ENCODE measurements at places on chromosomes 5 and 9. TPM values are rescaled to one million over a fixed set of nuclear protein-coding genes. Genes with fewer than 3 reads are reported as not detected.

DNA sequence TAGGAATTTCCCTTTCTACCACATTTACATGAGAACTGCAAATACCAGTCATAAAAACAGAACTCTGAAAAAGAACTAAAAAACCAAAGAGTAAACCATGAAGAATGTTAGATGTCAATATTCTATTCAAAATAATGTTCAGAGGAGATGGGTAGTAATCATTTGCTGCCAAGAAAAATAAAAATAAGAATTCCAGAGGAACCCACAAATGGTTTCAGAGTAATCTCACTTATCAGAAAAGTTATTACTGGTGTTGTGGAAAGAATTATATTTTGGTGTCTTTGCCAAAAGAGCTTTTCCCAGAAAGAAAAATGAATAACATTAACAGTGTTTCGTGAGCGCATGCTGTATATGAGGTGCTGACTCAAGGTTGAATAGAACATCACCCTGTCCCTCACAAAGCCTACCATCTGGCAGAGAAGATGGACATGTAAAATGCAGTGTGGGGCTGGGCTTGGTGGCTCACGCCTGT, 35.6 kb downstream of the GPR21 start:
- peaks cover 13% of the 10 kb centered on the region for H3K36me3 ChIP-seq
- peak overlapping the region; percentile 61 for H3K27ac ChIP-seq
- H3K4me1 ChIP-seq, result peaks cover 76% of the 10 kb centered on the region

- no peaks in the 10 kb centered on the region for H3K4me1 ChIP-seq
- H3K27me3 ChIP-seq, result no peaks in the 10 kb centered on the region
- no peak overlapping the region for H3K27ac ChIP-seq
- no peak for DNase-seq
- H3K36me3 ChIP-seq, result peaks cover 18% of the 10 kb centered on the region
Observed at GRCh38 chr9:137785704-137786161, 91.8 kb upstream of the CACNA1B start.

- H3K27ac ChIP-seq, result peak overlapping the region; percentile 74
- H3K4me1 ChIP-seq, result peaks cover 28% of the 10 kb centered on the region
- H3K36me3 ChIP-seq, result no peaks in the 10 kb centered on the region
- peak overlapping the region; percentile 58 for H3K4me3 ChIP-seq
- H3K27me3 ChIP-seq, result no peaks in the 10 kb centered on the region
- DNase-seq, result peak; percentile 80
Observed at GRCh38 chr9:87713278-87713987, 12.5 kb upstream of the CTSL start.

DNA sequence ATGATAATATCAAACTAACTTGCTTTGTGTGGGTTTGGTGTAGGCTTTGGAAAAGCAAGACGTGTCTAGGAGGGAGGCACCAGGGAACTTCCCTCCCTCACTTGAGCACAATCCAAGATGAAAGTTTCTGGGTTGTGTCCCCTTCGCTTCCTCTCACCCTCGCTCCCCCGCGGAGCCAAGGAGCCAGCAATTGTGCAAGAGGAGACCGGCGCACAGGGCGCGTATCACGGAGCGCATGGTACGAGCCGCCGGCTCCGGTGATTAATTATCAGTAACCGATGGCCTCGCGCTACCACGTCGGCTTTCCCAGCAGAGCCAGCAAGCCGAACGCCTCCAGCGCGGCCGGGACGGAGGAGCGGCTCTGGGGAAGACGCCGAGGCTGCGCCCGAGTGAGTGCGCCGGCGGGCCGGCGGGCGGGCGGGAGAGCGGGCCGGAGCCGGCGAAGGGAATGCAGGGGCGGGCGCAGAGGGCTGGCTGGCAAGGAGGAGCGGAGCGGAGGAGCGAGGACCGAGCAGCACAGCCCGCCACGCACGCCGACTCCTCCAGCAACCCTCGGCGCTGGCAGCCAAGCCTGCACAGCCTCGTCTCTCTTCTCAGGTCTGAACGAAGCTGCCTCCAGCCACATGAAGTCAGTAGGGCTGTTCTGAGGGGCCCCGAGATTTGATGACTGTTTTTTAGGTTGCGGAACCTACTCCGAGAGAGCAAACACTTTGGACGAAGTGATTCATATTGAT, 143.6 kb downstream of the BNC2 start:
- no peaks in the 10 kb centered on the region for H3K36me3 ChIP-seq
- peak overlapping the region; percentile 93 for H3K27ac ChIP-seq
- H3K4me1 ChIP-seq, result peaks cover 20% of the 10 kb centered on the region
- no peaks in the 10 kb centered on the region for H3K27me3 ChIP-seq
- peak; percentile 49 for DNase-seq
- H3K4me3 ChIP-seq, result peak overlapping the region; percentile 89

- no peak overlapping the region for H3K4me3 ChIP-seq
- no peaks in the 10 kb centered on the region for H3K36me3 ChIP-seq
- H3K4me1 ChIP-seq, result no peaks in the 10 kb centered on the region
- no peaks in the 10 kb centered on the region for H3K27me3 ChIP-seq
Observed at GRCh38 chr9:99451112-99451606, 229.1 kb downstream of the SEC61B start.

DNA sequence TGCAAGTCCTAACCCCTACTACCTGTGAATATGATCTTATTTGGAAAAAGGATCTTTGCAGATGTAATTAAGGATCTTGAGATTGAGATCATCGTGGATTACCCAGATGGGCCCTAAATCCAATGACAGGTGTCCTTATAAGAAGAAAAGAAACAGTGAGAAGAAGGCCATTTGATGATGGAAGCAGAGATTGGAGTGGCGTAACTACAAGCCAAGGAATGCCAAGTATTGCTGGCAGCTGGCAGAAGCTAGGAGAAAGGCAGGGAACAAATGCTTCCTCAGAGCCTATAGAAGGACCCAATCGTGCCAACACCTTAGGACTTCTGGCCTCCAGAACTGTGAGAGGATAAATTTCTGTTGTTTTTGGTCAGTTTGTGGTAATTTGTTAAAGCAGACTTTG, 70.1 kb upstream of the PALM2AKAP2 start:
- DNase-seq, result no peak
- H3K4me3 ChIP-seq, result no peak overlapping the region
- H3K27me3 ChIP-seq, result no peaks in the 10 kb centered on the region
- peaks cover 19% of the 10 kb centered on the region for H3K4me1 ChIP-seq
- H3K36me3 ChIP-seq, result no peaks in the 10 kb centered on the region

DNA sequence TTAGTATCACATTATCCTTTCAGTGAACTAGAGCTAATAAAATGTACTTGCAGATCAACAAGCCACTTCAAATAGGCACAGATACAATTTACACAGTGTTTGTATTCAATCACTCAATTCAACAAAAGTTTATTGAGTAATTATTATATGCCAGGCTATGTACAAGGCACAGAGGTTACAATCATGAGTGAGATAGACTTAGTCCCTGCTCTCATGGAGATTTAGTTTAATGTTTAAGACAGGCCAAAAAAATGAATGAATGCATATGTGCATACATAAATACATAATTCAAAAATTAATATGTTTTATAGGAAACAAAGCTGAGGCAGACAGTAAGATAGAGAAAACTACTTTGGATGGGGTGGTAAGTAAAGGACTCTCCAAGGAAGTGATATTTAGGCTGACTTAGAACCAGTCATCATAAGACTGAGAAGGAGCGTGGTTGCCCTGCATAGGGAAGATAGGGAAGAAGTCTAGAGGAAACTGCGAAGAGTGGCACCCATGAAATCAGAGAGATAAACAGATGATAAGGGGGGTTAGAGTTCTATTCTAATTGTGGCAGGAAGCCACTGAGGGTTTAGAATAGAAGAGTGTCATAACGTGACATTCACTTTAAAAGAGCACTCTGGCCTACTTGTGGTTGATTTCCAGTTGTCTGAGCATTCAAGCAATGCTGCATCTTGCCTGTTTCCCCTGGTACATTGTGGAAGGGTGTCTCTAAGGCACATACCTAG, 49.7 kb upstream of the GRAMD2B start:
- peaks cover 8% of the 10 kb centered on the region for H3K4me1 ChIP-seq
- H3K27ac ChIP-seq, result no peak overlapping the region
- DNase-seq, result no peak
- no peaks in the 10 kb centered on the region for H3K27me3 ChIP-seq

IFNA7 gene
- not detected for total RNA-seq

CYSRT1 gene
- not detected for total RNA-seq

SLC9A3 gene
- 1.6 TPM for total RNA-seq
